ENCODE measurements at places on chromosomes 4 and X. TPM values are rescaled to one million over a fixed set of nuclear protein-coding genes. Genes with fewer than 3 reads are reported as not detected.

DNA sequence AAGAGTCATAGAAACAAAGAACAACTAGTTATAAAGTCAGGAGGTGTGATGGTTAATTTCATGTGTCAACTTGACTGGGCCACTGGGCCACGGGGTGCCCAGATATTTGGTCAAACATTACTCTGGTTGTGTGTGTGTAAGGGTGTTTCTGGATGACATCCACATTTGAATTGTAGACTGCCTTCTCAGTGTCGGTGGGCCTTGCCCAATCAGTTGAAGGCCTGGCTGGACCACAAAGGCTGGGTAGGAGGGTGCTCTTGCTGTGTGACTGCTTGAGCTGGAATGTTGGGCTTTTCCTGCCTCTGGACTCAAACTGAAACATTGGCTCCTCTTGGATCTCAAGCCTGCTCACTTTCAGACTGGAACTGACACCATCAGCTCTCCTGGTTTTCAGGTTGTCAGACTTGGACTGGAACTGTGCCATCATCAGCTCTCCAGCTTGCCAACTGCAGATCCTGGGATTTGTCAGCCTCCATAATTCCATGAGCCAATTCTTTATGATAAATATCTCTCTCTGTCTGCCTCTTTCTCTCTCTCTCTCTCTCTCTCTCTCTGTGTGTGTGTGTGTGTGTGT, 41.4 kb downstream of the CLDN34 start:
- H3K4me3 ChIP-seq, result no peak overlapping the region
- no peak for DNase-seq
- H3K36me3 ChIP-seq, result no peaks in the 10 kb centered on the region
- peaks cover 3% of the 10 kb centered on the region for H3K4me1 ChIP-seq
- H3K27me3 ChIP-seq, result no peaks in the 10 kb centered on the region
- no peak overlapping the region for H3K27ac ChIP-seq

DNA sequence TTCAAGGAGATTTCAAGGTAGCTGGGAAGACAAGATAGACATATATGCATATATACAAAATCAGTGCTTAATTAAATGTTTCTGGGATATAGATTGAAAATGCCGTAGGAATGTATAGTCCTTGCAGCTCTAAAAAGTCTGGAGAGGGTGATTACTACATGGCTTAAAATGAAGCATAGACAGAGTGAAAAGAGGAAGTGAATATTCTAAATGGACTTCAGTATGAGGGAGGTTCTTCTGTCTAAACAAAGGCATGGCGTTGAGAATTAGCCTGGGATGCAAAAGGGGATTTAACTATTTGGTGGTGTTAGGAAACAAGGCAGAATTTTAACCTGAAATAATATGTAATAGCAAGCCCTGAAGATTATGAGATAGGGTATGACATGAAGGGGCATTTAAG, 141.5 kb upstream of the FRMPD4 start:
- H3K4me1 ChIP-seq, result no peaks in the 10 kb centered on the region
- no peak for DNase-seq
- H3K4me3 ChIP-seq, result no peak overlapping the region
- H3K27me3 ChIP-seq, result no peaks in the 10 kb centered on the region
- H3K27ac ChIP-seq, result no peak overlapping the region
- H3K36me3 ChIP-seq, result no peaks in the 10 kb centered on the region

GRCh38 chrX:73831500-73831899, 268.5 kb downstream of the CHIC1 start:
- no peaks in the 10 kb centered on the region for H3K4me1 ChIP-seq
- no peaks in the 10 kb centered on the region for H3K27me3 ChIP-seq
- DNase-seq, result no peak
- H3K4me3 ChIP-seq, result no peak overlapping the region
- H3K27ac ChIP-seq, result no peak overlapping the region

DNA sequence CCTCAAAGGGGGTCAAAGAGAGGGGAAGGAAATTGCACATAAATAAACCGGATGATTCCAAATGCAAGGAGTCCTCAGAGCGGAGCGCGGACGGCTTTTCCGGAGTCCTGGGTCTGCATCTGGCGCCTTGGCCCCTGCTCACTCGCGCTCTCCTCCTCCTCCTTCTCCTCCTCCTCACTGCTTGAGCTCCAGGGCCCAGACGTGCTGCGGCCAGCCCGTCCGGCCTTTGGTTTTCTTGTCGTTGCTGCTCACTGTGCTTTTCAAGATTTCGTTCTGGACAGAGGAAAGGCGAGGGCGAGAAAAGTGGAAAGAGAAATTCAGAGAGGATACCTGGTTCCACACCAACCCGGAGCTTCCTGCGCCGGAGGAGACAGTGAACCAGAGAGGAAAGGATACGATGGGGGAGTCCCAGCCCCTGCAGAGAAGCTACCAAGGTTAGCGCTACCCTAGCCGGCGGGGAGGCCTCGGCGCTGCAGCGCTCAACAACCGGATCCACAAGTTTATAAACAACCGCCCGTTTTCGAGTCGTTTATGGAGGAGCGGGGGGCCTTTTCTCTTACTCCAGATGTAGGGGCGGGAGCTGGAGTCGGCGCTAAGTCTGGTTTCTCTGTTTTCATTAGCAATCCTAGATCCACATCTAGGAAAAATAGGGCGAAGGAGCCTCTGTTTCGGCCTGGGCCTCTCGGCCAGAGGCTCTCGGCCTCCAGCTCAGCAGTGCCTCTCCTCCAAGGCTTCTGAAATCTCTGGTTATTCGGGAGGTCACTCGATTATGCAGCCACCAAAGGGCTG, 2.7 kb downstream of the HAND2 start:
- peaks cover 99% of the 10 kb centered on the region for H3K27me3 ChIP-seq
- no peak overlapping the region for H3K27ac ChIP-seq
- no peaks in the 10 kb centered on the region for H3K36me3 ChIP-seq
- H3K4me1 ChIP-seq, result peaks cover 2% of the 10 kb centered on the region

DNA sequence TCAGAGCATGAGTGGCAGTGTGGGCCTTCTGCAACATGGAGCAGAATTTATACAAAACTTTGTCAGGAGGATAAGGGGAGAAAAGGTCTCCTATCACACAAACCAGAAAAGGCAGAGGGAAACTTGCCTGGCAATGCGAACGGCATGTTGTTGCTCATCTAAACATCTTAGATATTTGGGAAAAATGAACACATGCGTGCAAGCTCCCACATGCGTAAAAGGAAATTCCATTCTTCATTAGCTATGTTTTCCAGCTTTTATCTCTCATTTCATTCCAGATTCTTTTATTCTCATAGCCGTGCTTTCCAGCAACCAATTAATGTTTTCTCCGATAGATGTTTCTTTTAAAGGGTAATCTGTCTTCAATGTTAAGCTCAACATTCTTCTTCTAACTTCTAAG, 31.3 kb upstream of the GBA3 start:
- no peaks in the 10 kb centered on the region for H3K27me3 ChIP-seq
- peaks cover 14% of the 10 kb centered on the region for H3K4me1 ChIP-seq
- H3K27ac ChIP-seq, result no peak overlapping the region
- no peaks in the 10 kb centered on the region for H3K36me3 ChIP-seq
- DNase-seq, result no peak

Gene C1GALT1C1
- polyA plus RNA-seq, result 24.1 TPM

Gene ODAPH
- polyA plus RNA-seq, result 0.59 TPM

Gene PRPS2
- polyA plus RNA-seq, result 27.2 TPM
